Bone marrow (tissue), 2 donors: ENCODE measurements at places on chromosomes 5 and 9.

DNA sequence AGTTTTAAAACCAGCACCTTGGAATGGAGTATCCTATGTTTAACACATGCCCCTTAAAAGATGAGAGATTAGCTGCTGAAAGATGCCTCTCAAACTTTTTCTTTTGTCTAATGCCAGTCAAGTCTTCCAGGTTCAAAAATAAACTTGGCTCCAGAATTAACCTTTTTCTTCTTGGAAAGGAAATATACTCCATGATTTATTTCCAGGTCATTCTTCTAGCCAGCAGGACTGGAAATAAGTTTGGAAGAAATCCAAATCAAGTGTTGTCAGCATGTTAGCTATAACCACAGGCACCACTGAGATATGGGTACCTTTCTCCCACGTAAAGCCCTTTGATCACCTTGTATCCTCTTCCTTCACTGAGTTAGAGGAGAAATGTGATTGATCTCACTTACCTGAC, 56.1 kb downstream of the NLN start:
- no peak for DNase-seq

- DNase-seq: no peak
Measured at GRCh38 chr9:136151214-136151804, 32.6 kb upstream of the TMEM250 start.

DNA sequence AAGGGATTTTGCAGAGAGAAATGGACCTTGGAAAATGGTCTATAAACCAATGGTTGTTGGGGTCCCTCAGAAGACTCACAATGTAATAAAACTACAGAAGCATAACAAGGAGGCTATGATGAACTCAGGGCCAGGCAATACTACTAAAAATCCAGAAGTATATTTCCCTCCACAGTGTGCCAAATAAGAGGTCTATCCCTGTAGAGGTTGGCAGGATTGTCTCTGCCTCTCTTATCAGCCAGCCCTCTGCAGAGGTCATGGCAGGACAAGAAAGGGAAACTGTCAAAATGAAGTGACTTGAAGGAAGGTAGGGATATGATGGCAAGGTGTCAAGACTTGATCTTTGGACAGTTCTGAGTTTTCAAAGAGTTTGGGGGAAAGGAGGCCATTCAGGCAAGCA, 115.7 kb upstream of the NR5A1 start:
- DNase-seq: no peak

GRCh38 chr9:22052376-22052945, 43.4 kb upstream of the CDKN2B start:
- no peak for DNase-seq

DNA sequence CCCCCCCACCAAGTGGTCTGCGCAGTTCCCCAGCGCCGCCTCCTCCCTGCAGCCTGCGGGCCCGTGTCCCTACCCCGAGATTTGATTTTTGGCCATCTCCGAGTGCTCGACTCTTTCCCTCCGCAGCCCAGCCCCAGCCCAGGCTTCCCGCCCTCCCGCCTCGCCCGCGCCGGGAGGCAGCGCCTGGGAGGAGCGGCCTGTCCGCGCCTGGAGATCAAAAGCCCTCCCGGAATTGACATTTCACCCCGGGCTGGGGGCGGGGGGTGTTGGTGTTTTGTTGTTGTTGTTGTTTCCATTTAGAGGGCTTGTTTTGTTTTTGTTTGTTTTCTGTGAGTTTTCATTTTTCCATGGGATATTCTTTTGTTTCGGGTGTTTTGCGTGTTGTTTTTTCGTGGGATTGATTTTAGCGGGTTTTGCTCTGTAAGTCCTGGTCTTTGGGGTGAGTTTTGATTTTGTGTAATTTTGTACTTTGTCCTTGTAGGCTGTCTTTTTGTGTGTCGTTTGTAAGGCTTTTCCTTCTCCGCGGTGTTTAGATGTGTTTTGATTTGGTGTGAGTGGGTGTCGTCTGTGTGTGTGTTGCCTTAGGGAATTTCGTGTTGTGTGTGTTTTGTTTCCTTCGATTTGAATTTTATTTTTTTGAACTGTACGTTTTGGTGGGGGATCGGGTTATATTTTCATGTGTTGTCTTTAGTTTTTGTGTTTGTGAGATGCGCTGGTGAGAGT, 1.7 kb upstream of the PAX5 start:
- no peak for DNase-seq
